ENCODE measurements at places on chromosomes 7 and 10.

DNA sequence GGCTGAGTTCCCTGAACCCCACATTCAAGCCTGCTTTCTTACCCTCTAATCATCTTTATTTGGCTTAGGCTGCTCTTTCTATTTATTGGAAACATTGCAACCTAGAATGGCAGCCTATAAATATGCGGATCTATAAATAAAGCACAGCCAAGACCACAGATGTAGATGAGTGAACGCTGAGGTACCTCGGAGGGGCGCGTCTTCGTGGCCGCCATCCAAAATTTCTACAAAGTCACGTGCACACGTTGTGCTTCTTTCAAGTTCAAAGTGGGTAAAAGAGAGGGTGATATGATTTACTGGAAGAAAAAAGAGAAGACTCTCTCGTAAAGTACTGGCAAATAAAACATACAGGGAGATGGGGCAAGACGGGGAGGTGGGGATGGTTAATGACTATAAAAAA is 132.6 kb upstream of the RSU1 start:
- DNase-seq, result no peak

DNA sequence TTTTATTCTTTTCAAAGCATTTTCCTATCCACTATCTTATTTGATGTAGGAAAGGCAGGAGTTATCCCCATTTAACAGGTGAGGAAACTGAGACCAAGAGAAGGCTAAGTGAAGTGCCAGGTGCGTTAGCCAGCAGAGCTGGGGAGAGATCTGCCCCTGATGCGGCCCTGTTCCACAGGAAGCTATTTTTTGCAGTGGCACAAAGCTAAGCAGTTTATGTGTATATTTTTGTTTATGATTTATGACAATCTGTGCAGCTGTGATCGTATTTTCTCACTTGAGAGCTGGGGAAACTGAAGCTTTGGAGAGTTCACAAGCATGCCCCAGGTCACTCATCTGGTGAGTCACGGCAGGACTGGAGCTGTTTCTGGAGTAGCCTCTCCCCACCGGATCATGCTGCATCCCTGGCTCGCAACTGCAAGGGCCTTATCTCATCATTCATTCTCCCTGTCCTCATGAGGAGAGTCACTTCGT is 38.8 kb downstream of the SLC29A3 start:
- no peak for DNase-seq

DNA sequence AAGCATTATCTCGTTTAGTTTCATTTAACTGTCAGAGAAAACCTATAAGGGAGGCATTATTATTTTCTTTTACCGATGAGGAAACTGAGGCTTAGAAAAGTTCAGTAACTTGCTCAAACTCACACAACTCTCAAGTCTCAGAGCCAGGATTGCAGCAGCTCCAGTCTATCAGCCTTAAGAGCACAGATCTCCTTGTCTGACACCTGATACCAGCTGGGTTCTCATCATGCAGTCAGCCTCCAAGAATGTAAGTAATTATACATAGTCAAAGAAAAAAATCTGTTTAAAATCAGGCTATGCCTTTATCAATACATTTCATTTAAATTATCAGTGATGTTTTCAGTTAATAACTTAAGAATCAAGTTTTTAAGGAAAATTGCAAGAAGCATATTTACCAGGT is 236.6 kb upstream of the TCF7L2 start:
- DNase-seq, result no peak

- DNase-seq, result no peak
These were observed 37.5 kb downstream of the BPGM start for GRCh38 chr7:134684165-134684564.

DNA sequence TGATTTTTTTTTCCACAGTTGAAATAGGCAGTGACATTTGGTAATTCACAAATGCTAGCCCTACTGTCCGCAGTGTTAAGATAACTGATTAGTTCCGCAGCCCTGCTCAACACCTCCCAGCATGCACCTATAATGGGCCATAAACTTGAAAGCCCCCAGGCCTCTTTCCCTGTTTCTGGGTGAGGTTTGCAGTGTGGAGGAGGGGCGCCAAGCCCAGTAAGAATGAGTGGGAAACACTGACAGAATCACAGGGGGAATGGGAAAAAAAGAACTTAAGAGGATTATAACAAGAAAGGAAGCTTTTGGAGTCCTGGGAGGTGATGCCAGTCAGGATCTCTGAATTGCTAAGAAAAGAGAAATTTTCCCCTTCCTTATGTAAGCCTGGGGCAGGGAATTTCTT is 39.6 kb upstream of the SP8 start:
- DNase-seq, result no peak

- no peak for DNase-seq
These were observed 121.3 kb downstream of the ZNF248 start for GRCh38 chr10:37736120-37736519.

DNA sequence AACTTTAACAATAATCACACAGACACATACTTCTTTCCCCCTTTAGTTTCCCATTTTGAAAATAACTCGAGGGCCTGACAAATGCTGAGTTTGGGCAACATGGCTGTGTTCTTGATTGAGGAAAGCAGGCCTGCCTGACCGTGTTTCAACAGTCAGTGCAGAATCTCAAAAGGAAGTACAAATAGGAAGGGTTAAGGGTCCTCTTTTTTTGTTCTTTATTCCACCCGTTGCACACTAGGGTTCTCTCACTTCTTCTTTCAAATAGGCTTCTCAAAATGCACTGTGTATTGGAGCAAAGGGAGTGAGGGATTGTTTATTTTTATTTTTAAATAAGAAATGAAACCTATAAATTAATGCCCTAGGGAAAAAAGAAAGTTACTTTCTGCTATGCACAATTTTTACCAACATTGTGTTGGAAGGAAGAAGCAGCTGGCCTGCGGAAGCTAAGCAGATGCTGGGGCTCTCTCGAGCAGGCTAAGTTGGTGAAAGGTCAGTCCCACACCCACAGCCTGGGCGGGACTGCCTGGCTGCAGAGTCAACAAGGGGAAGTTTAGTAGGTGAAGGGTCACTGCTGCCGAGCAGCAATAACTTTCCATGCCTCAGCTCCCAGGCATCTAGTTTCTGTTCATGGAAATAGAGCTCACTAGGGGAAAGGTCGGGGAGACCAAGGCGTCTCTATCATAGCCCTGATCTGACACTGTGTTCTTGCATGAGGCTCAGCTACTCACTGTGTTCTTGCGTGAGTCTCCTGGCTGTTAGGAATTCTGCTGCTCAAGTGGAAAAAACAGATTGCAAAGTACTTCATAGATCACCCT is 12.2 kb upstream of the PDK4 start:
- DNase-seq, result no peak

DNA sequence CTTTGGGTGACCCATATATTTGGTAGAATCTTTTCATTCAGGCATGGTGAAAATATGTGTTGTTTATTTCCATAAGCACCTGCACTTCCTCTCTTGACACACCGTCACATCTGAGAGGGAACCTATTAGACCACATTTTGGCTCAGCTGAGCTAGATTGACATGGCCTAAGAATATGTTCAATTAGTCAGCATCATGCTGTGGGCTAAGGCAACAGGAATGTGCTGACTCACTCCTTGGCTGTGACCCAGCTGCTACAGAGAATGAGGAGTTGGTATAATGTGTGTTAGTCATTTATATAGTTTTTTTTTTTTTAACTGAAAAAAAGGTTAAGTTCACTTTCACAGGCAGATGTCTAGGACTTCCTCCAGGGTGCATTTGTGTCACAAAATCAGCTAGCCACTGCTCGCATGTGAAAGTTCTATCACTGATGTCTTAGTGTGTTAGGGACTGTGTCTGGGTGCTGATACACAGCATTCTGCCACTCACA is 180.6 kb downstream of the SEMA3E start:
- DNase-seq, result no peak

GRCh38 chr10:6763001-6763400 is 182.9 kb upstream of the PRKCQ start:
- DNase-seq, result no peak

DNA sequence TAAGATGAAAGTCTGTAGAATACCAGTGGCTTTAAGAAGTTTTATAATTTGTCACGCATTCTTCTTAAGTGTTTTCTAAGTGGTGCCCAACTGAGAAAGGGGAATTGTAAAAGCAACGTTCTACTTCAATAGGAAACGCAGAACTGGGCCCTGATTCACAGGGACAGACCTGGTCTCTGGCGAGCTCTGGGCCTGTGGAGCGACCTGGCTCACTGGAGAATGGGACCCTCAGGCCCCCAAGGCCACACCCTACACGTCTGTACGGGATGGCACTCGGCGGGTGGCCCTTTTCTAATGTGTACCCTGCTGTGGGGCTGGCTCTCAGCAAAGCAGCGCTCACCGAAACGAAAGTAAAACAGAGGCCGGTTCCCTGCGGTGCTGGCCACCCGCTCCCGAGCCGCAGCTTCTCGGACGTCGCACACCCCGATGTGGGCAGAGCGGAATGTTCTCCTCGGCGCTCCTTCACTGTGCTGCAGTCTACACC is 205.0 kb downstream of the DIP2C start:
- DNase-seq, result no peak

DNA sequence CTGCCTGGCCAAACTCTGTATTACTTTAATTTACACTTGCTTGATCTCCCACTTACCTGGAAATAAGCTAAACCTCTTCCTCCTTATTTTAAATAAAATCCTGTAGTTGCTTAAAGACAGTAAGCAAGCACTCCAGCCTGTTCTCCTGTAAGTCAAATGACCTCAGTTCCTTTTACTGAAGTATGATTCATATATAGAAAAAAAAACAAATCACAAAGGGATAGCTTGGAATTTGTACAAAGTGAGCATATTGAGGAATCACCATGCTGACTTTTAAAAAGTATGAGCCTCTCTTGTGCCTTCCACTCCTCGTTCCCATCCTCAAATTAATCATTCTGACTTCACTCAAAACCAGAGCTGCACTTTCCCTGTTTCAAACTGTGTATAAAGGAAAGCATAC is 52.0 kb downstream of the C10orf90 start:
- DNase-seq, result no peak

DNA sequence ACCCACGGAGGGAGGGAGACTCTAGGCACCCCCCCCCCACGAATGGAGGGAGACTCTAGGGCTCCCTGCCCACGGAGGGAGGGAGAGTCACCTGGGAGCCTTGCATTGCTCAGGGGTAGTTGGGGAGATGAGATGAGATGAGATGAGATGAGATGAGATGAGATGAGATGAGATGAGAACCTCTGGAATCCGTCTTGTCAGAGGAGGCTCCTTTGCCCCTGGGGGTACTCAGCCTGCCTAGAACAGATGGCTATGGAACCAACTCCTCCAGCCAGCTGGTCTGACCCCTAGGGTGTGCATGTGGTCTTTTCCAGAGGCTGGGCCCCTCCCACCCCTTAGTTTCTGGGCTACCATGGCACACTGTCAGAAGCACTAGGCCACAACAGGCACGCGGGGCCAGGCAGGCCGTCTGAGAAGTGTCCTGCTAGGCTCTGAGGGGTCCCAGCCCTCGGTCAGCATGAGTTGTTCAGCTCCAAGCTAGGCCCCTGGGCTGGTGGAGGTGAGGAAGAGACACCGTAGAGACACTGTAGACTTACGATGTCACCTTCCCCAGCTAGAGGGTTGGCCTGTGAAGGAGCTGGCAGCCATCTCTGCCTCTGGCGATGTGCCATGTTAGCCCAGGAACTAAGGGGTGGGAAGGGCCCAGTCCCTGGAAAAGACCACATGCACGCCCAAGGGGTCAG is 8.8 kb downstream of the TSPAN15 start:
- DNase-seq, result no peak

DNA sequence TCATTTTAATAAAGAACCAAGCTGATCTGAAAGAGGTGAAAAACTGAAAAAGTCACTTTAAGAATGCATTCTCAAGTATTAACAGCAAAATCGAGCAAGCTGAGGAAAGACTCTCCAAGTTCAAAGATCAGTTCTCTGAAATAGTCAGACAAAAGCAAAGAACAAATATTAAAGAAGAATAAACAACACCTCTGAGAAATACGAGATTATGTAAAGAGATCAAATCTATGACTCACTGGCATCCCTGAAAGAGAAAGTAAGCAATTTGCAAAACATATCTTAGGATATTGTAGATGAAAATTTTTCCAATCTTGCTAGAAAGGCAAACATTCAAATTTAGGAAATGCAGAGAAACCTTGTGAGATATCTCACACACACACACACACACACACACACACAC is 138.4 kb upstream of the HGF start:
- DNase-seq, result no peak

- peak; percentile 54 for DNase-seq
These were observed 78.5 kb downstream of the LHPP start for GRCh38 chr10:124539935-124540641.

GRCh38 chr10:12995425-12995861 is 6.1 kb downstream of the CCDC3 start:
- no peak for DNase-seq

DNA sequence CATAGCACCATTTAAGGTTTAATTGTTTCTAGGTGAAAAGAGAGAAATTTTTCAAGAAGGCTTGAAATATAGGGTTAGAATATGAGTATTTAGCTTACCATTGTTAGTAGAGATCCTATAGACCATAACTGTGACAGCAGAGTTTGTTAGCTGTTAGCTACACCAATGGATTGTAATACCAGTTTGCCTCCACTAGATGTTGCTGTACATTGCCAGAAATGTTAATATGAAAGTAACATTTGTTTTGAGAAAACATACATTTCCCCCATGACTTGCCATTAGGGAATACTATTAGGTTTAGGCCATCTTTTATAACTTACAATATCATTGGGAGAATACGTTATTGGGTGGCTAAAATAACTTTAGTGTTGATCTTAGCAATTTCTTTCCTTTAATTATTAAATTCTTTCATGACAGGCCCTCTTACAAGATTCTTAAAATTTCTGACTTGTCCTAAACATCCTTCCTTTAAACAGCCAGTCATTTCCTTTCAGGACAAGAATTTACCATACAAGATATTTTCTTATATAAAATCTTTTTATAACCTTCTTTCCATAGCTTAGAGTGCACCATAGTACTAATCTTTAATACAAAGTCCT is 39.5 kb downstream of the ZNF117 start:
- DNase-seq, result no peak

DNA sequence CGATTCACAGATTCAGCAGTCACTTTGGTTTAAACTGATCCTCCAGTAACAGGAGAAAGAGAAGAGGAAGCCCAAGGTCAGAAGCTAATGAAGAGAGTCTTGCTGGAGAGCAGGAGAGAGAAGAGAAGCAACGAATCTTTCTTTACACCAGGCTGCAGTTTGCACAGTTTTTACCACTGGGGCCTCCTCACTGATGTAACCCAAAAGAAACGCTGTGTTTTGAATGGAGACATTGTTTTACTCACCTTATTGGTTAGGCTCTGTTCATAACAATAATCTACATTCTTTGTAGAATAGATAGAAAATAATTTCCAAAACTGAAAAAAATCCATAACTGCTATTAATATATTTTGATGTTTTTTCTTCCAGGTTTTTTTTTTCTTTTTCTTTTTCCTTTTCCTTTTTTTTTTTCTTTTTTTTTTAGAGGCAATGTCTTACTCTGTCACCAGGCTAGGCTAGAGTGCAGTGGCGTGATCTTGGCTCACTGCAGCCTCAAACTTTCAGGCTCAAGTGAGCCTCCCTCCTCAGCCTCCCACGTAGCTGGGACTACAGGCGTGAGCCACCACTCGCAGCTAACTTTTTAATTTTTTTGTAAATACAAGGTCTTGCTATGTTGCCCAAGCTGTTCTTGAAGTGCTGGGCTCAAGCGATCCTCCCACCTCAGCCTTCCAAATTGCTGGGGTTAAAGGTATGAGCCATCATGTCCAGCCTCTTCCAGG is 27.6 kb downstream of the LYZL1 start:
- DNase-seq, result no peak

All from activated CD8-positive, alpha-beta memory T cell treated with anti-CD3 and anti-CD28 coated beads for 1 hour (primary cell).